Colonic mucosa (tissue), 4 donors: ENCODE measurements at places on chromosomes 3 and 15. TPM values are rescaled to one million over a fixed set of nuclear protein-coding genes. Genes with fewer than 3 reads are reported as not detected.

Gene ACKR4
- 0.90 TPM for total RNA-seq

Gene FAM107A
- 5.1 TPM for total RNA-seq

Gene ZNF662
- 5.5 TPM for total RNA-seq

Gene SKOR1
- total RNA-seq, result 0.10 TPM

- no peak for DNase-seq
Observed at GRCh38 chr3:147937341-147937740, 528.2 kb downstream of the ZIC1 start.

DNA sequence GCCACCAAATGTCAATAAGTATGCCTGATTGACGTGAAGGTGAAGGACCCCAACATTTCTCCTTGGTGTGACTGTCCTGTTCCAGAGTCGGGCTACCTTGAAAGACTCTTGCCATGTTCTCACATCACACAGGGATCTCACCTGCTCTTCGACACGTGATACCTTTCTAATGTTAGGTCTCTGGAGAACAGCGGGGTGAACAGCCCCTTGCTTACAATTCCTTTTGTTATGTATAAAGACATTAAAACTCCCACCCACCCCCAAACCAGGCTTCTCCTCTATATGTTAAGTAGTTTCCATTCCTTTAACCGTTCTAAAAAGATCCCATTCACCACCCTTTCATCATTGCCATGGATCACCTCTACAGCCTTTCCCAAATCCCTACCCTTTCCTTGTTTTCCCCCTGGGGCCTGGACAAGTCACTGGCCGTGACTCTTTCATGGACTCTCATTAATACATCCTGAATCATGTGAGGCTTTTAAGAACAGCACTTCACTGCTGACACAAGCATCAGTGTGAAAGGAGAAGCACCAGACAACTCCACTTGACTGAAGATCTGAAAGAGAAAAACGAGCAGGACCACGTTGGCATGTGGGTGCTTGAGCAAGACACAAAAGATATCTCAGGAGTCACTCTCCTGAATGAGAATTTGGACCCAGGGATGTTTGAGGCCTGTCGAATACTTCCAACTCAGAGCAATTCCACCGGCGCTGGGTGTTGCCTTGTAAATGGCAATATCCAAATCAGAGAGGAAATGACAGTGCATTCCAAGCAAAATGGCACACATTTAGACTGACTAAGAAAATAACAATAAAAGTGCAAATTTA, 115.0 kb downstream of the FOXP1 start:
- DNase-seq, result no peak

GRCh38 chr15:65937054-65937453, 67.8 kb downstream of the RAB11A start:
- no peak for DNase-seq

- no peak for DNase-seq
Observed at GRCh38 chr3:188584162-188584529, 430.2 kb downstream of the LPP start.

GRCh38 chr15:42270996-42271395, 2.0 kb upstream of the GANC start:
- DNase-seq, result no peak

DNA sequence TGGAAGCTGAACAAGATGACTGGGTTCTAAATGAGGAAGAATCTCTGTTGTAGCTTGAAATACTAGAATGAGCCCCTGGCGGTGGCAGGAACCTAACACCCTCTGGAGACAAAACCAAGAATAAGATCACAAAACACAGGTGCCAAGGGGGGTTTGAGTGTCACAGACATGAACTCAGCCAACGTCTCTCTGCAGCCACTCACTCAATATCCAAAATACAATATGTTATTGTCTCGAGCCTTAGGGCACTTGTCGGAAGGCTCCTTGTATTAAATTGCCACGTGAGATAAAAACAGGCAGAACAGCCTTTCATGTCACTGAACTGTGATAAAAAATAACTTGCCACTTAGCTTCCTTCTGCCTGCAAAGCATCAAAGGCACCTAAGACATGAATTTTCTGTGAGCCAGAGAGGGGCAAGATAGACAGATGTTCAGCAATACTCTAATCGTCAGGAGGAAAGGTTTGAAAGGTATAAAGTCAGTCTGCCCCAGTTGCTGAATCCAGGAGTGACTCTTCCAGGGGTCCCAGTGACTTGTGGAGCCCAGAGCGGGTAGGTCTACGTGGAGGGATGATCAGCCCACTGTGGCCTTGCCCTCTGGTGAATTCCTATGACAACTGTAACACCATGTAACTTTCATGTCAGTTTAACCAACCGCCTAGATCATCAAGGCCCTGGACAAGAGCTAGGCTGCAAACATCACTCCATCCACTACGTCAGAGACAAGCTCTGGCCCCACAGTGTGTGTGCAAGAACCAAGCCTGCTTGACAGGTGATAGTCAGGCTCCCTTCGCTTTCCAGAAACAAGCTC, 165.2 kb downstream of the OSBPL10 start:
- no peak for DNase-seq
